Prostate gland (tissue), 2 donors: ENCODE measurements at places on chromosomes 6 and 20. TPM values are rescaled to one million over a fixed set of nuclear protein-coding genes. Genes with fewer than 3 reads are reported as not detected.

- no peaks in the 10 kb centered on the region for H3K4me1 ChIP-seq
- peaks cover 3% of the 10 kb centered on the region for H3K27me3 ChIP-seq
- no peak for DNase-seq
- H3K27ac ChIP-seq = no peak overlapping the region
- no peak overlapping the region for H3K4me3 ChIP-seq
- no peaks in the 10 kb centered on the region for H3K36me3 ChIP-seq
Measured at GRCh38 chr20:38843346-38843745, 37.8 kb downstream of the PPP1R16B start.

DNA sequence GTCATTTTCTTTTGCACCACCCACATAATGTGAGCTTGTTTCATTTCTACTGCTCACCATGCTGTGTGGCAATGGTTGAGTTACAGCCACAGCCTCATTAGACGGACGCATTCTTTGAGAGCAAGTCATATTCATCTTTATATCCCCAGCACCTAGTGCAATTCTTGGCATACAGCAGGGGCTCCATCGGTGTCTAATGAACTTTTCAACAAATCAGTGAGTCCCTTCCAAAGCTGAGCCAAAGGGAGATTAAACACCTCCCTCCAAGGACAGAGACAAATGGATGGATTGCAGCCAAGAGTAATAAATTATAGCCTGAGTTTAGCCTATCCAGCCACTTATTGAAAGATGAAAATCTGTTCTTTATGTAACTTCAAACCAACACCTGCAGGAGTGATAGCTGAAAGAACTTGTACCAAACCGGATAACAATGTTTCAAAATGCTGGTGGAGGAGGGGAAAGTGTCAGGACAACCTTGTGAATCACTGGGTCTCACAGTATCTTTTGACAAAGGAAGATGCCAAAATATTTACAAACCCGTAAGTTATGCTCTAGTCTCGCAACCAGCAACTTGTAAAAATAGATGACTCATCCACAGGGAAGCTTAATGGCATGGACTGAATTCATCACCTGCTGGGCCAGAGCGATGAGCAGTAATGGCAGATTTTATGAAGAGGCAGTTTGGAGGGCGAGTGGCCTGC lies 139.0 kb downstream of the PXDC1 start:
- no peaks in the 10 kb centered on the region for H3K4me1 ChIP-seq
- H3K4me3 ChIP-seq = no peak overlapping the region
- H3K36me3 ChIP-seq = no peaks in the 10 kb centered on the region
- H3K27ac ChIP-seq = no peak overlapping the region
- H3K27me3 ChIP-seq = no peaks in the 10 kb centered on the region
- peak; percentile 78 for DNase-seq

DNA sequence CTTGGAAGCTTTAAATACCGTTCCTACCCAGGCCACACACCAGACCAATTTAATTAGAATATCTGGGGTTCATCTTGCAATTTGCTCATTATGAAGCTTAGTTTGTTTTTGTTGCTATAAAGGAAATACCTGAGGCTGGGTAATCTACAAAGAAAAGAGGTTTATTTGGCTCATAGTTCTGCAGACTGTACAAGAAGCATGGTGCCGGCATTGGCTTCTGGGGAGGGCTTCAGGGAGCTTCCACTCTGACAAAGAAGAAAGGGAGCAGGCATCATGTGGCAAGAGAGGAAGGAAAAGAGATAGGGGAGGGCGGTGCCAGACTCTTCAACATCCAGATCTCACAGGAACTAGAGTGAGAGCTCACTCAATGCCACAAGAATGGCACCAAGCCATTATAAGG lies 73.6 kb downstream of the RNF182 start:
- H3K27ac ChIP-seq = no peak overlapping the region
- no peak for DNase-seq
- H3K27me3 ChIP-seq = no peaks in the 10 kb centered on the region
- H3K36me3 ChIP-seq = no peaks in the 10 kb centered on the region
- no peak overlapping the region for H3K4me3 ChIP-seq

- DNase-seq = peak; percentile 51
- no peaks in the 10 kb centered on the region for H3K36me3 ChIP-seq
- no peak overlapping the region for H3K4me3 ChIP-seq
- no peaks in the 10 kb centered on the region for H3K27me3 ChIP-seq
- peaks cover 5% of the 10 kb centered on the region for H3K4me1 ChIP-seq
- peak overlapping the region; percentile 45 for H3K27ac ChIP-seq
Measured at GRCh38 chr20:31652917-31653396, 15.2 kb downstream of the COX4I2 start.

- H3K36me3 ChIP-seq = no peaks in the 10 kb centered on the region
- no peak for DNase-seq
- H3K27ac ChIP-seq = no peak overlapping the region
- no peaks in the 10 kb centered on the region for H3K27me3 ChIP-seq
- H3K4me1 ChIP-seq = no peaks in the 10 kb centered on the region
Measured at GRCh38 chr6:154993026-154993425, 2.1 kb upstream of the TIAM2 start.

- no peak overlapping the region for H3K4me3 ChIP-seq
- no peaks in the 10 kb centered on the region for H3K36me3 ChIP-seq
- H3K27ac ChIP-seq = no peak overlapping the region
- no peaks in the 10 kb centered on the region for H3K4me1 ChIP-seq
Measured at GRCh38 chr6:70045413-70045812, 179.1 kb downstream of the COL19A1 start.

GRCh38 chr6:70813885-70814284 lies 143.0 kb downstream of the B3GAT2 start:
- DNase-seq = no peak
- H3K36me3 ChIP-seq = no peaks in the 10 kb centered on the region
- no peak overlapping the region for H3K27ac ChIP-seq
- no peaks in the 10 kb centered on the region for H3K4me1 ChIP-seq
- H3K27me3 ChIP-seq = no peaks in the 10 kb centered on the region

DNA sequence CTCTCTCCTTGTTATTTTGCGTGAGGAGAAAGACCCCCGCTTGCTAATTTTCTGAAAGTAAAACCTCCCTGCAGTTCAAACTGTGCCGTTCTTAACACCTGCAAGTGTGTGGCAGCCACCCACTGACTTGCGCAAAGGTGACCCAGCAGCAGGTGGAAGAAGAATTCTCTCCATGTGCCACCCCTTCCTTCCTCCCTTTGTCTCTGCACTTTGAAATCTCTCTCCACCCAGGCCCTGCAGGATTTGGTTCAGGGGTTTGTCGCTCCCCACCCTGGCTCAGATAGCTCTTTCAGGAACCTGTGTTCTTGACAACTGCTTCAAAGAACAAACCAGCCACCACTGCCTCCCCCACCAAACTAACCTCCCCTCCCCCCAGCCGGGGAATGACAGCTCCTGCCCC lies 41.4 kb downstream of the ZNF831 start:
- no peaks in the 10 kb centered on the region for H3K27me3 ChIP-seq
- no peaks in the 10 kb centered on the region for H3K36me3 ChIP-seq
- H3K4me1 ChIP-seq = no peaks in the 10 kb centered on the region
- no peak for DNase-seq

DNA sequence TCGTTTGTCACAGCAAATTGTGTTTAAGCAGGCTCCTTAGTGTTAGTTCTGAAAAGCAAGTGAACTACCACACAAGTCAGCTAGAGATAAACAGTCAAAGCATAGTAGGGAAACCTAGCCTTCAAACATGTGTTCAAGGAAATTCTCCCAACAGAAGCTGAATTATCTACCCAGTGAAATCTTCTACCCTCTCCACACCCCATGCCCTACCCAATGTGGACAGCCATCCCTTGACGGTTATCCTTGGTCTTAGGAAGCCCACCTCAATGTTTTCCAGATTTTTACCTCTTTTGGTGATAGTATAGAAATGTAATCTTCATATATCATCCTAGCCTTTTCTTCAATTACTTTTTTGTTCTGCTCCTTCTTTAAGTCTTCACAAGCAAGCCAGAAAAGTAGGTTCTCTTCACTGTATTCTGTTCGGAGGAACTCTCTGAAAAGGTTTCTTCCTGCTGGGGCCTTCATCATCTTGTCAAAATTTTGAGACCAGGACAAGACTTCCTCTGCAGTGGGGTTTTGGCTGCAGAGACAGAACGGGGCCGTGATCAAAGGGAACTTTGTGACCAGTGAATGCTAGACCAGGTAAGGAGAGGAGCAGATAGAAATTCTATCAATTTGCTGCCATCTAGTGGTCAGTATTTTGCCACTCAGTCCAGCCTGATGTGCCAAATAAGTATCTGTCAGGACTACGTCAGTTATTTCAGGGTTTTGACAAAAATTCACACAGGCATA lies 21.6 kb upstream of the MTRF1L start:
- DNase-seq = peak; percentile 42
- H3K27me3 ChIP-seq = no peaks in the 10 kb centered on the region
- no peak overlapping the region for H3K27ac ChIP-seq
- no peaks in the 10 kb centered on the region for H3K36me3 ChIP-seq
- H3K4me3 ChIP-seq = no peak overlapping the region
- no peaks in the 10 kb centered on the region for H3K4me1 ChIP-seq

- H3K4me1 ChIP-seq = no peaks in the 10 kb centered on the region
- no peak for DNase-seq
- H3K4me3 ChIP-seq = no peak overlapping the region
- H3K27me3 ChIP-seq = no peaks in the 10 kb centered on the region
Measured at GRCh38 chr20:34024723-34025351, 31.1 kb downstream of the RALY start.

- H3K27ac ChIP-seq = no peak overlapping the region
- no peak for DNase-seq
- H3K27me3 ChIP-seq = no peaks in the 10 kb centered on the region
- no peak overlapping the region for H3K4me3 ChIP-seq
Measured at GRCh38 chr20:10783707-10784553, 110.1 kb upstream of the JAG1 start.

DNA sequence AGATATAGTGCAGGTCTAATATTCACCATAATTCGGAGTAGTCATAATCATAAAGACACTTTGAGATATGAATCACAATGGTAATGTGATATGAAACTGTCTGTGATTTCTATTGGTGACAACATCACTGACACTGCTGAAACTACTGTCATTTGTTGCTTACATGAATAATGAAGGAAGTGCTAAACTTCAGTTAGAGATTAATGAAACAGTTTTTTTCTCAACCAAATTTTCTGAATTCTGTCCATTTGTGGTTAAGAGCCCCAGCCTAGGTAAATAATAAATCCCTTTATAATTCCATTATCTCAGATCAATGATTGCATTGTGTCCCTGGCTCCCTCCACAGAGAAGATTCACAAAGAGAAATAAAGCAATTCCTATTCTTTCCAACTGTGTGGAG lies 122.6 kb downstream of the HIVEP2 start:
- no peaks in the 10 kb centered on the region for H3K4me1 ChIP-seq
- no peak overlapping the region for H3K27ac ChIP-seq
- no peaks in the 10 kb centered on the region for H3K27me3 ChIP-seq

GRCh38 chr20:36614781-36615557 lies 9.4 kb downstream of the RAB5IF start:
- H3K36me3 ChIP-seq = peaks cover 3% of the 10 kb centered on the region
- H3K27ac ChIP-seq = no peak overlapping the region
- DNase-seq = no peak
- no peak overlapping the region for H3K4me3 ChIP-seq
- H3K27me3 ChIP-seq = no peaks in the 10 kb centered on the region
- H3K4me1 ChIP-seq = no peaks in the 10 kb centered on the region

DNA sequence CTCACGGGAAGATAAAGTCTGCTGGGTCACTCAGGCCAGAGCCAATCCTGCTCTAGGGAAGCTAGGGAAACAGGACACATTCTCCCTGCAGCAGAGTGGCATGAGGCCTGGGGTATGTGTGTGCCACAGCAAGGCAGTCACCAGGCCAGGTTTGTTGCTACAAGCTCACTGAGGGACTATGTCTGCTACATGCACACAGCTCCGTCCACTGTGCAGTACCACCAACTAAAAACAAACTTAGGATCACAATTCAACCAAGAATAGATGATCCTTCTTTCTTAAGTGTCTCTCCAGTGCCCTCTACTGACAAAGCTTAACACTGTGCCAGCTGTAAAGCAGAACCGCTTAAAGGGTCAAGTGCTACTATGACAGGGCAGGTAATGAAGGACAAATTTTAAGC lies 192.5 kb downstream of the PTPRK start:
- H3K27ac ChIP-seq = no peak overlapping the region
- no peak overlapping the region for H3K4me3 ChIP-seq
- H3K36me3 ChIP-seq = no peaks in the 10 kb centered on the region
- no peaks in the 10 kb centered on the region for H3K27me3 ChIP-seq
- H3K4me1 ChIP-seq = no peaks in the 10 kb centered on the region
- DNase-seq = no peak

DNA sequence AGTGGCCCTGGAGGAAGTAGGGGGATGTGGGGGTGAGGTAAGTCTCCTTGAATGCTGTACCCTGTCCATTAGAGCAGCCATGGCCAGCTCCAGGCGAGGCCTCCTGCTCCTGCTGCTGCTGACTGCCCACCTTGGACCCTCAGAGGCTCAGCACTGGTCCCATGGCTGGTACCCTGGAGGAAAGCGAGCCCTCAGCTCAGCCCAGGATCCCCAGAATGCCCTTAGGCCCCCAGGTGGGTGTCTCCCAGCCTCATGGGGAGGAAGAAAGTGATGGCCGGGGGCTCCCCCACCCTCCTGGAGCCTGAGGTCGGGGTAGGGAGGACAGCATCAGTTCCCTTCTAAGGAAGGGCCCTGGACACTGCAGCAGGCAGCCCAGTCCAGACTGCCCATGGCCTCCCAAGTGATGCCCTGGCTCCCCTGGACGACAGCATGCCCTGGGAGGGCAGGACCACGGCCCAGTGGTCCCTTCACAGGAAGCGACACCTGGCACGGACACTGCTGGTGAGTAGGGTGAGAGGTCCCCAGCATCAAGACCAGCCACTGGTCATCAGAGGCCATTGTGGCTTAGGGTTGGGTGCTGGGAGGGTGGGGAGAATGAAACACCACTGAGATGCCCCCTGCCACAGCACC lies 1.0 kb downstream of the GNRH2 start:
- no peak overlapping the region for H3K27ac ChIP-seq
- H3K27me3 ChIP-seq = no peaks in the 10 kb centered on the region
- H3K4me1 ChIP-seq = peaks cover 13% of the 10 kb centered on the region
- no peak for DNase-seq

The SERINC1 gene
- total RNA-seq = 159 TPM

The PSORS1C1 gene
- 1.2 TPM for total RNA-seq

The PGBD1 gene
- total RNA-seq = 4.6 TPM

The EPHA7 gene
- 8.7 TPM for total RNA-seq

The OR2J3 gene
- total RNA-seq = 0.09 TPM
